ENCODE measurements at places on chromosomes 1 and 21.

- peak; percentile 52 for DNase-seq
Measured at GRCh38 chr1:24928689-24929397, 1.2 kb downstream of the RUNX3 start.

DNA sequence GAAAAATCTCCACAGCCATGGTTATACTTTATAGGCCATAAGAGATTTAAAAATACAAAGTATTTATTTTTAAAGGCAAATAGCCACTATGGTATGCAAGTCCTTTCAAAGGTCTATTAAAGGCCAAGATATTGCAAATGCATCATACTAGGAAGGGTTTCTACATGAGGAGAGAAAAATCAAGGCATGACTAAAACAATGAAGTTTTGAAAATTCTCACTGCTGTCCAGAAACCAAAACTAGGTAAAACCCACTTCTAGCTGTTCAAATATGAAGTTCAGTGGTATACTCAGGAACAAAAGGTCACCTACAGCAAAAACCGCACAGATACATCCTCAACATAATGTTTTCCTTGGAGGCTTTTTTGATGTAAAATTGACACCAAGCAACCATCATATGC, 75.0 kb downstream of the EPS15 start:
- DNase-seq, result no peak

- no peak for DNase-seq
Measured at GRCh38 chr1:235160383-235160956, 580 bp downstream of the RBM34 start.

DNA sequence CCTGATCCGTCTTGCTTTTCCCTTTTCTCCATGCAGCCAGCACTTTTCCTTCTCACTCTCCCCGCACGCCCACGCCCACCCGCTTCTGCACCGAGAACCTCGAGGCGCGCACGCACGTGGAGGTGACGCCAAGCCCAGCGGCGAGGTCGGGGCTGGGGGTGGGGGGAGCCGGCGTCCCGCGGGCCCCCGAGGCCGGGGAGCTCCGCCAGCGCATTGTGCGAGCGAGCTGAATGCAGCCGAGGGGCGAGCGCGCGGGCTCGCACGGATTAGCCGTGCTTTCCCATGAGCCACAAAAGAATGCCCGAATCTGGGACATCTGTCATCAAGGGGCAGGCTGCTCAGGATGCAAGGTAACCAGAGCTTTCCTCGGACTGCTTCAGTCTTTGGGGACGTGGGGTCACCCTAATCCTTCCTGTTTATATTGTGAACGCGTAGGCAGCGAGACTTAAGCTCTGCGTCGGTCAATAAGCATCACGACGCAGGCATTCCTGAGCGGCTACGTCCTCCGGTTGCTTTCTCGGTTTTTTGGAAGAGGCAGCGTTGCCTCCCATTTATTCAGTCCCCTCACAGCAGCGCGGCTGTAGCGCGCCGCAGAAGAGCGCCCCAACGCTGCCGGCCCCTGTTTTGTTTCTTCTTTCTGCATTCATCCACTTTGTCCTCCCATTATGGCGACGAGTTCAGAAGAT, 67.3 kb upstream of the AKT3 start:
- peak; percentile 14 for DNase-seq

- DNase-seq, result no peak
Measured at GRCh38 chr21:42009018-42009830, 936 bp downstream of the ZBTB21 start.

DNA sequence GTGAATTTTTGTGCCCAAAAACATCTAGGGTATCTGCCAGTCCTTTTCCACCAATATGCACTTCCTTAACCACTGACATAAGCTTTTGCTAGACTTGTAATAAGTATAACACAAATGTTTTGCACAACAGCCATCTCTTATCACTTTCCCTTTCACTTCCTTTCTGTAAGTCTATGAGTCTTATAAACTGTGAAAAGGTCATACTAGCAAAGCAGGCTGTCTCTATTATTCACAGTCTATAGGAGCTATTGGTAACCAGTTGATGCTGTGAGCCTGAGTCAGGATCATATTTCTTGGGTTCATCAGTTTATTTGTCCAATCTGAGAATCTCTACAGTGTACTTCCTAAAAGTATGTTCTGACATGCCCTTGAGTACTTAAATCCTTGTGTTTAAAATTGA, 172.6 kb downstream of the CHRM3 start:
- DNase-seq, result no peak

DNA sequence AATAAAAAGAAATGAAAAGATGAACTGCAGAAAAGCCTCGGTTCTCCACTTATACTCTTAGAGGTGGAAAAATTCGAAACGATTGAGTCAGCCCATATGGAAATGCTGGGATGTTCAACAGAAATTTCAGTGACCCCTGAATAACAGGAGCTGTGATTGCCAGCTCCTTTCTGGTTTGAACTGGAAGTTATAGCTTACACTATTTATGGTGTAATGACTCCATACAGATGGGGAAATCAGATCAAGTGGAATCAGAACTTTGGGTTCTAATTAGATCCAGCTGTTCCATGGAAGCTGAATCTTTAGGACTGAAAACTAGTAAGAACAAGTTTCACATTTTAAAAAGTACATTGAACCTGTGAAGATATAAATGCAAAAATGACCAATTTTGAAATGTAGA, 569.3 kb upstream of the ZRANB2 start:
- DNase-seq, result no peak

- no peak for DNase-seq
Measured at GRCh38 chr1:170758992-170759391, 95.1 kb downstream of the PRRX1 start.

- DNase-seq, result peak; percentile 73
Measured at GRCh38 chr1:27522432-27523336, 32.7 kb upstream of the WASF2 start.

DNA sequence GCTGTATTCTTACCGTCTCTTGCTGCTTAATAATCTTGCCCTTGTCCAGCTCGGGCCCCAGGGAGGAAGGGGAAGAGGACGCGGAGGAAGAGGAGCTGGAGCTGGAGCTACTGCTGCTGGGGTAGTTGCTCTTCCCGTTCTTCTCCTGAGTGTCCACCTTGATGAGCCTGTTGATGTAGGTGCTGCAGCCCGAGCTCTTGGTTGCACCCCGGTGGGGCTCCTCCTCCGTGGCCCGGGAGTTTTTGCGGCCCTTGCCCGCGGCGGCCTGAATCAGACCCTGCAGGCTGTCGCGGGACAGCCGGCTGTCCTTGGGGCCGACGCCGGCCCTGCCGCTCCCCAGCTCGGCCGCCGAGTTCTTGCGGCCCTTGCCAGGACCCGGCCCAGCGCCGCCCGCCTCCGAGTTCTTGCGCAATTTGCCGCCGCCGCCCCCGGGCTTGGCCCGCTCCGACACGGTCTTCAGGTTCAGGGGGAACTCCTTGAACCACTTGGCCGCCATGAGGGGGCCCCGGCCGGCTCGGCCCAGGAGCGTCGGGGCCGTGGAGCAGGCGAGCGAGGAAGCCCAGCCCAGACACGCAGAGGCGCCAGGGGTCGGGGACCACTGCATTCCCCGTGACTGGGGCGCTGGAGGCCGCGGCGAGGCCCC, 475 bp upstream of the TDRD10 start:
- no peak for DNase-seq

GRCh38 chr1:180507795-180508724, 5.7 kb upstream of the ACBD6 start:
- no peak for DNase-seq

- DNase-seq, result no peak
Measured at GRCh38 chr1:157110003-157110402, 10.4 kb upstream of the ETV3L start.

DNA sequence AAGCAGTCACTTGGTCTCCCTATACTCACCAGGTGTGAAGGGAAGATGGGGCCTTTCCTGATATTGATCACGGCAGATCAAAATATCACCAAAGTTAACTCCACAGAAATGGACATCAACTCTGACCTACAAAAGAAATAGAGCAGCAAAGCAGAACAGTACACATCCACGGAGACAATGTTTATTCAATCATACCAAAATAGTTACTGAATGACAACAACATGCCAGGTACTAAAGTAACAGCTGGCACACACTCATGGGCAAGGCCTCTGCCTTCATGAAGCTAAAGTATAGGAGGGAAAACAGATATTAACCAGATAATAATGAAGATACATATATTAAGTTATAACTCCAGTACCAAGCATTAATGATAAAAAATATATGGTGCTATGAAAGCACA, 59.2 kb upstream of the RASAL2 start:
- no peak for DNase-seq

DNA sequence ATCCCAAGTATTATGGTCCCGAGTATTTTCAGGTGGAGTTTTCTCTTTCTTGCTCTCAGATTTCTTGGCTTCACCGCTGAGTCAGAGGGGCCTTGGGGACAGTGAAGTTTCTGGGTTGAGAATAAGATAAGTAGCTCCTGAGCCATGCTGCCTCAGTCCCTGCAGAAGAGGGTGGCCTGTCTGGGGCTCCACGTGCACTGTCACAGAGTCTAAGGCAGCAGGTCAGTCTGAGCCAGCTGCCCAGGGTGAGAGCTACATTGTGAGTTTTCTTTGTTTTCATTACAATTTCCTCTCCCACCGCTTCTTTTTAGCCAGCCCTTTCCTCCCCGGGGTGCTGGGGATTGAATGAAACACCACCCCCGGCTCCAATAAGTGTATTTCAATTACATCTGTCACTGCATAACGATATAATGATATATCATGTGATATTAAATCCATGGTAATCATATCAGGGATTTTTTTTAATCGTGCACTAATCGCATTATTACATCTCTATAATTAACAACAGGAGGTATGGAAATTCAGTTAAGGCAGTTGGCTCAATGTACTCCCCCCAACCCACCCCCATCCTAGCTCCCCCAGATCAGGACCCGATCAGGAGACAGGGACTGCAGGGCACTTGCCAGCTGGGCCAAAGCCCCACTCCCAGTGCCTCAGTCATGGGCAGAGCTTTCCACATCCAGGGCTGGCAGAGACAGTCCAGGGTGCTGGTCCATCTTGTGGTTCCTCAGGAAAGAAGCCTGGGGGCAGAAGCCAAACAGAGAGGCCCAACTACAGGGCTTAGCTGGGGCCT, 43.7 kb downstream of the DMAP1 start:
- no peak for DNase-seq

DNA sequence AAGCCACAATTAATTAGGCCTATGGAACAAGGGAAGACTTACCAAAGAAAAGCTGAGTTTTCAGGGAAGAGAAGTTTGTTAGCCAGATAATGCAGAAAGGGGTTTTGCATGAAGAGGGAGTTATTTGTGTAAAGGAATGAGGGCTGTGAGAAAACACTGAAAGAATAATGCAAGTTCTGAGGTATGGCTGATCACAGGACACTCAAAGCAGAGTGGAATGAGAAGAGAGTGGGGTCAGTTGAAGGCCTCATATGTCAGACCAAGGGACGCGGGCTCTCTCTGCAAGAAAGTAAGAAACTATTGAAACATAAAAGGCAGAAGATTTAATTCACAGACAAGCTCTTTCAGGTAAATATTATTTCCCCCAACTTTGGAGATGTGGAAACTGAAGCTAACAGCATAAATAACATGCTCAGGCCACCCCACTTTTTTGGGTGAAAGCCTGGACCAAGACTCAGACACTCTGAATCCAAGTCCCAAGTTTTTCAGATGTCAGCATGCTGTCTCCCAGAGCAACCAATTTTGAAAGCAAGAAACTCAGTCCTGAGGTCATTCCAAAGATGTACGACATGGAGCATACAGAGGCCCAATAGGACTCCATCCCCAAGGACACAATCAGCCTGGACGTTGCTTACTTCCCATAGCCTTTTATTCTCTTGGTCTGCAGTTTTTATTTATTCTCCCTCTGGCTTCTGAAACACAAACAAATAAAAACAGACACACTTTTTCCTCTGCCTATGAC, 47.3 kb upstream of the FGGY start:
- DNase-seq, result no peak

GRCh38 chr1:59412718-59413326, 115.9 kb downstream of the FGGY start:
- DNase-seq, result no peak

- DNase-seq, result no peak
Measured at GRCh38 chr1:210072129-210072528, 134.1 kb downstream of the SYT14 start.

GRCh38 chr1:31063631-31064030, 1.9 kb downstream of the PUM1 start:
- DNase-seq, result no peak

DNA sequence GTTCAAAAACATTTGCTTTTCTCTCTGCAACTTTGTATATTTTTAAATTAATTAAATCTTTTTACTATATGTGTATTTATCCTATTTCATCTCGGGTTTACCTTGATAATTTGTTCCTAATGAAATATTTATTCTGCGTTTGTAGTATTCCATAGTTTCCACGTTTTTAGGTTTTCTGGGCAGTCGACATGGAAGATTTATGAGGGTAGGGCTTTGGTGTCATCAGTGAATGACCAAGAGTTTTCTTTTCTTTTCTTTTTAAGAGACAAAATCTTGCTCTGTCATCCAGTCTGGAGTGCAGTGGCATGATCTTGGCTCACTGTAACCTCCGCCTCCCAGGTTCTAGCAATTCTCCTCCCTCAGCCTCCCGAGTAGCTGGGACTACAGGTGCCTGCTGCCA, 17.2 kb upstream of the ZNF669 start:
- DNase-seq, result no peak

- DNase-seq, result no peak
Measured at GRCh38 chr1:208048904-208049303, 138.0 kb upstream of the CD34 start.

GRCh38 chr1:17523321-17524041, 16.0 kb upstream of the ARHGEF10L start:
- DNase-seq, result no peak

- no peak for DNase-seq
Measured at GRCh38 chr1:114369930-114370329, 141.1 kb downstream of the TRIM33 start.

DNA sequence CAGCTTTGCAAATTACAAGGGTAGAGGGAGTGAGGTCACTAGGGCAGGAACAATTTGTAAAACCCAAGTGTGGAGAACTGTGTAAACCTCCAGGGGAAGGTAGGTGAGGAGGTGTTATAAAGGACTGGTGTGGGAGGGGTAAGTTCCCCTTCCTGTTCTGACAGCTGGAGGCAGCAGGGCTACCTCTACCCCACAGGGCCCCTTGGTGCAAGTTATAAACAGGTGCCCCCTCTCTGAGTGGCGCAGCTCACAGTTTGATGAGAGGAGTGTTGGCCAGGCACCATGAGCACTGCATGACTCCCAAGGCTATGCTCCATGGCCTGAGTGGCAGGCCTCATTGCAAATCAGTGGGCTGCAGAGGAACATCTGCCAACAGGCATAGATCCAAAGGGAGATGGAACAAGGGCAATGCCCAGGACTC, 41.0 kb downstream of the MFSD2A start:
- no peak for DNase-seq

GRCh38 chr1:59927213-59927612, 640 bp upstream of the CYP2J2 start:
- no peak for DNase-seq

DNA sequence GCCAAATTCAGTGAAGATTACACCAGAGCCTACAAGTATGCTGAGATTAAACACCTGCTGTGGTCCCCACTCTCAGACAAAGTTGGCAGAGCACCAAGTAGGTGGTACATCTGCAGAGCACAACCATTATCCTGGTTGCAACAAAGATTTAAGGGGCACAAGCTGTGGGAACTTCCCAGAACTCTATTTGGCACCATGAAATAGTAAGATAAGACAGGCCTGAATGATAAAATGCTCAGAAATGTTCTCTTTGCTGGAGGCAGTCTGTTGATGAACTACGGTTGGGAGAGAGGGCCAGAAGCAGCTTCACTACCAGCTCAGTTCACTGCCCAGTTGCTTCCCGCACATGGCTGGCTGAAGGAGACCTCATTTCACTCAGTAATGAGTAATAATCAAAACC, 19.9 kb downstream of the RPL5 start:
- no peak for DNase-seq

Measured in stimulated activated CD4-positive, alpha-beta T cell treated with anti-CD3 and anti-CD28 coated beads, TNF-alpha, amount 100 ng/mL, for 24 hours (primary cell).